NB4 (cell line): ENCODE measurements at places on chromosomes 1 and 21.
A peak's percentile ranks its signal among the peaks of the same experiment; 100 is the strongest.

DNA sequence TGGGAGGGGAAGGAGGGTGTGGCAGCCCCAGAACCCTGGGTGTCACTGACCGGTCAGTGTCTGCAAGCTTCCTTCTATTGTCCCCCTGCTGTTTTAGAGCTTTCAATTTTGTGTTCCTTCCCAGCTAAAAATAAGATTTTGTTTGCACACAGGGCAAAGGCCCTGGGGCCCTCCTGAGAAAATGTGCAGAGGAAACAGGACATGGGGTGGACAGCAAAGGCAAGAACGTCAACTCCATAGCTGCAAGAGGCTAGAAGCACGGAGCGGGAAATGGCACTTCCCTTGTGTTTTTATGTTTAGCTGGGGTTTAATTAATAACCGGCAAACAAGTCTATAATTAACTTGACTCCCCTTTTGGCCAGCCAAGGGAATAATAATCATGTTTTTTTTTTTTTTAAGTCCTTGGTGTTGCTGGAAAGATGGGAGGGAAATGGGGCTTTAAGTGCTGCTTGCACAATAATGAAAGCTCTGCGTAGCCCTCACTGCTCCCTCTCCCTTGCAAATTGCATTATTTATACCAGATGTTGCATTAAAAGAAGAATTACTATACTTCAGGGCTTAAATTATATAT is 261.4 kb upstream of the USP24 start:
- no peak for DNase-seq

GRCh38 chr1:156281693-156282478 is 739 bp downstream of the SMG5 start:
- DNase-seq: peak; percentile 57

DNA sequence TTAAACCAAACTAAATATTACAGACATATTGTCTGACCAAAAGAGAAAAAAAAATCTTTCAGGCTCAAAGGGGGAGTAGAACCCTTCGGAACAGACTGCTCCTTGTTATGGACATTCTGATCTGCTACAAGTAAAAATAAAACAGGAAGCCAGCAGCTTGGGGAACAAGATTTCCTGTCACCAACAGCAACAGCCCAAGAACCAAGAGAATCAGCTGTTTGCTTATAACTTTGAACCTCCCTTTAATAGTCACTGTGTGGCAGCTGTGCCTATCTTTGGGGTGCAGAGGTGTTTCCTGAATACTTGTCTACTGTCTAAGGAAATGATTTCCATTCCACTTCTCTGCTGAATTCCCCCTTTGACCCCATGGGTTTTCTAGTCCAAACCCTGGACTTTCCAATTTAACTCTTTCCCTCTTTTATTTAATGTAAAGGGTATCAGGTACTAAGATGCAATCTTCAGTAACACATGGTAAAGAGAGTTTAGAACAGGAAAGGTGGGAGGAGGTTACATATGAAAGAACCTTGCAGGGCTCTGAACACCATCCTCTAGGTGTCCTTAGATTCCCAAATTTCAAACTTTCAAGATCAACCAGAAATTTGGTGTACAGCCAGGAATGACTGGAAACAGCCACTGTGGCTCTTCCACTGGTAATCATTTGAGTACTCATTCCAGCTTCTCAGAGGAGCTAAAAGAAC is 38.6 kb downstream of the GPR3 start:
- peak; percentile 64 for DNase-seq

- no peak for DNase-seq
These were observed 4.9 kb upstream of the MACF1 start for GRCh38 chr1:39199593-39199992.

GRCh38 chr1:84973498-84974334 is 23.2 kb downstream of the MCOLN2 start:
- DNase-seq: peak; percentile 27

DNA sequence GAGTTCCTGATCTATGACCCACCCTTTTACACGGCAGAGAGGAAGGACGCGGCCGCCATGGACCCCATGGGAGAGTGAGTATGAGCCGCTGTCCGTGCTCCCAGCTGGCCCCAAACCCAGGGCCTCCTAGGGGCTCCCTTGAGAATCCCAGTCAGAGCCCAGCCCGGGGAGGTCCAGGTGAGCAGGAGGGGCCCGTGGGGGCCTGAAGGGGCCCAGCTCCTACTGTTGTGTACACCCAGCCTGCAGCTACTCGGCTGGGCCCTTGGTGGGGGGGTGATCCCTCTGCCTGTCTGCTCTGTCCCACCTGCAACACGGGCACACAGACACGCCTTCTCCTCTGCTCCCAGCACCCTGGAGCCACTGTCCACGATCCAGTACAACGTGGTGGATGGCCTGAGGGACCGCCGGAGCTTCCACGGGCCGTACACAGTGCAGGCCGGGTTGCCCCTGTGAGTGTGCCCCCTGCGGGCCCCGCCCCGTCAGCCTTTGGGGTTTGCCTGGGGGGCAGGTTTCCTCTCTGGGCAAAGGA is 28.6 kb upstream of the LRRC3 start:
- DNase-seq: no peak

DNA sequence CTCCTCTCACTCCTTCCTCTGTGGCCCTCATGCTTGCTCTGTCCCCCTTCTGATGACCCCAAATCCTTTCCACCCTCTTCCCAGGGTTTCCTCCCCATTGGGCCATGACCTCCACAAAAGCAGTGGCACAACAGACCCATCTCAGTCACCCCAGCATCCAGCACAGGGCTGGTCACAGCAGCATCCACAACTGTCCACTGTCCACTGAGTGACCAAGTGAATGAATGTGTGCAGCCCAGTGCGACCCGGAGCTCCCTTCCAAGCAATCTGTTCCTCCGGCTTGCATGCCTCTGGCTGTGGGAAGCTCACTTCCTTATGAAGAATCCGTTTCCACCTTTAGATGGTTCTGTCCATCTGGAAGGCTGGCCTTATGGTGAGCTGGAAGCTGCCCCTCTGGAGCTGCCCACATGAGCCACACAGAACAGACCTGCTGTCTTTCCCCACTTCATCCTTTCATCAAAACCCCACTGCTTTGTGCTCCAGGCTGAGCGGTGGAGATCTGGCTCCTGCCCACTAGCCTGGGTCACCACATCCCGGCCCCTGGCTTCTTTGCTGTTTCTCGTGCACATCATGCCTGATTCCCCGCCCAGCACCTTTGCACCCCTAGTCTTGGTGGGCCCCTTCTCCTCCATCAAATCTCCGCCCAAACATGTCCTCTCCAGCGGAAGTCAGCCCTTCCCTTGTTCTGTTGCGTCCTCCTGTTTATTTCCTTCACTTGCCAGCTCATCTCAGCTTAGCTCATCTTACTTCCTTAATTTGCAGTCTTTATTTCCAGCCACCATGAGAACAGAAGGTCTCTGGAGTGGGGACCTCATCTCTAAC is 56.4 kb downstream of the EDN2 start:
- DNase-seq: peak; percentile 34

DNA sequence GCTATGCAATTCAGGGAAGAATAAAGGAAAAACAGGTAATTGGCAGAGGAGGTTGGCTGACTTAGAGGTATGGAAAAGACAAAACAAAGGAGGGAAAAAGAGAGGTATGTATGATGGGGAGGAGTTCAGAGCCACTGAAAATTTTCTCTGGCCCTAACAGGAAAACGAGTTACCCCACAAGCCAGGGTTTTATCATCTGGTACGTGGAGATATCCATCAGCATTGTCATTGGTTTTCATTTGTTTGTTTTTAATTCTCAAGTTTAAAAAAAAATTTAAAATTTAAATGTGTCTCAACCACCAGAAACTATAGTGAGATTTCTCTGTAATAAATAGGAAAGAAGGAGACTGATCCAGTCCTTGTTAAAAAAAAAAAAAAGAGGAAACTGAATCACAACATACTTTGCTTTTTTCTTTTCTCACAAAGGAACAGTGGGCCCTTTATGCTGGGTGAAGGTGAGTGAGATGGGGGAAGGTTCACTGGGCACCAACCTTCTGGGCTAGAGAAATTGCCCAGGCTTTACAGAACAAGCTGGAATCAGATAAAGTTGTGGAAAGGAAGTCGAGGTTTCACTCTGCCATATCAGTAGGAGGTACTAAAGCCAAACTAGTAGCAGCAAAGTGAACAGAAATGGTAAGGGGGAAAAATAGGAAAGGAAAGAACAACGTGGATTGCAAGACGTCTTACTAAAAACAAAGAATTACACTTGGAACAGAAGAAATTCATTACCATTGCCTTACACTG is 2.7 kb downstream of the IFNAR2 start:
- DNase-seq: peak; percentile 18

GRCh38 chr1:13583595-13583965 is at the start of gene PDPN:
Gene PDPN (plus strand): TSS chr1:13583832. CDS start chr1:13584034, 202 bp downstream.
- DNase-seq: no peak

- DNase-seq: no peak
These were observed 18.0 kb downstream of the CLCA2 start for GRCh38 chr1:86441997-86442396.

- DNase-seq: no peak
These were observed 148.6 kb upstream of the KRTAP19-8 start for GRCh38 chr21:31186916-31187315.

- DNase-seq: no peak
These were observed 50.4 kb downstream of the ELK4 start for GRCh38 chr1:205581321-205581980.

DNA sequence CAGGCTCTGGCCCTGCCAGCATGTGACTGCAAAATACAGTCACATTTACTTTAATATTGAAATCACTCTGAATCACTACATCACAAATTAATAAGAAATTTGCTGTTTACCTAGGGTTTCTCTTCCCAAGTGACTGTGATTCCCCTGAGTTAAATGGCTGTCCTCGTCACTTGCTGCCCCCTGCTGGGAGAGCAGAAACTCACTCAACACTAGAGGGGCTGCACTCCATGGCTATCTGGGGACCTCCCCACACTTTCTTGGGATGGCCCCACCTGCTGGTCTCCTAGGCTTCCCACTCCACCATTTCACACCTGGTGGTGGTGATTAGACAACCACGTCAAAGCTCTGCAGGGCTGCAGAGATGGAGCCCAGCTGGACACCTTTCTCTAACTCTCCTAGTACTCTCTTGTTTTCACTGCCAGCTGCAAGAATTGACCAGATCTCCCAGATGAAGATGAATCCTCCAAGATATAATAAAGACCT is 63.4 kb downstream of the CD2 start:
- DNase-seq: peak; percentile 77

- DNase-seq: no peak
These were observed 17.6 kb downstream of the FAM20B start for GRCh38 chr1:179043266-179043665.

DNA sequence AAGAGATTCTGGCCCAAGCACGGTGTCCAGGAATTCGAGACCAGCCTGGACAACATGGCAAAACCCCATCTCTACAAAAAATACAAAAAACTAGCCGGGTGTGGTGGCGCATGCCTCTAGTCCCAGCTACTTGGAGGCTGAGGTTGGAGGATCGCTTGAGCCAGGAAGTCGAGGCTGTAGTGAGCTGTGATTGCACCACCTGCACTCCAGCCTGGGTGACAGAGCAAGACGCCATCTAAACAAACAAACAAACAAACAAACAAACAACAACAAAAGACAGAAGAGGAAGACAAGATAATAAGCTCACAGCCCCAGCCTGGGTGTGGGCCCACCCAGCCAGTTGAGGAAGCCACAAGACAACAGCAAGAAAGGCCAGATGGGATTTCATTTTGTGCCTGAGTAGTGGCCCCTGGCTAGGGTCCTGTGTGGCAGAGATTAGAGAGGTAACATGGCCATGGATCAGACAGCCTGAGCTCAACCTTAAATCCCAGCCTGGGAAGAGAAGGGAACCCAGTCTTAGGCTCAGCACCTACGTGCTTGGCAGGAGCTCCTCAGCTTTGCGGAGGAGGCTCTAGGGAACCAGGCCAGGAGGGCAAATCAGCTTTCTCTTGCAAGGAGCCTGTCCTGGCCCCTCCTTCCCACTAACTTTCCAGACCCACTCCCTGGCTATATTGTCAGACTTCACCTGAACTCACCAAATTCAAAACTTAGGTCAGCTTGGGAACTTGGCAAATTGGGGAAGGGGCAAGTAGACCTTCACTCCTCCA is 4.9 kb upstream of the BEST4 start:
- DNase-seq: no peak

DNA sequence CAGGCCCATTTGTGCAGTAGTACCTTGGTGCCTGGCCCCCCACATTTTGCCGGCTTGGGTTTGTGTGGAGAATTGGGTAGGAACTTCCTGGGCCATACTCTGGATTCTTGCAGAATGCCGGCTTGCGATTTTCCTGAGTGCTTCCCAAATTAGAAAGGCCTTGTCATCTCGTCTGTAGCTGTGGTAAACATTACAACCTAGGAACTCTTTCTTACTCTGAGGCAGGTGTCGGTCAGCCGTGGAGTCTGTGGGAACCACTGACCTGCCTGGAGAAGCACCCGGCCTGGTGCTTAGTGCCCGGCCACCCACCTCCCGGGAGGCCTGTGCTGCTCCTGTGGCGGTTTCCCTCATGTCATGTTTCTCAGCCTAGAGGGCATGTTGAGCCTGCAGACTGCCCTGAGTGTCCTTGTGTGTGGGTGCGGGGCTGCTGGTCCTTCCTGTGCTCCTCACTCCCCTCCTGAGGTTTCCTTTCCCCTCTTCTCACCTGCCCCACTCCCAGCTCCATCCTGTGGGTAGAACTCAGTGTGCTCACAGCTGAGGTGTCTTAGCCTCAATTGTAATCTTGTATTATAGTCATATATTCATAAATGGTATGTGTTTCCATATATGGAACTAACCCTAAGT is 64.7 kb downstream of the S100B start:
- DNase-seq: no peak

GRCh38 chr1:232667778-232668165 is 37.8 kb upstream of the SIPA1L2 start:
- no peak for DNase-seq

- DNase-seq: no peak
These were observed 134.7 kb downstream of the NR5A2 start for GRCh38 chr1:200162258-200162657.

DNA sequence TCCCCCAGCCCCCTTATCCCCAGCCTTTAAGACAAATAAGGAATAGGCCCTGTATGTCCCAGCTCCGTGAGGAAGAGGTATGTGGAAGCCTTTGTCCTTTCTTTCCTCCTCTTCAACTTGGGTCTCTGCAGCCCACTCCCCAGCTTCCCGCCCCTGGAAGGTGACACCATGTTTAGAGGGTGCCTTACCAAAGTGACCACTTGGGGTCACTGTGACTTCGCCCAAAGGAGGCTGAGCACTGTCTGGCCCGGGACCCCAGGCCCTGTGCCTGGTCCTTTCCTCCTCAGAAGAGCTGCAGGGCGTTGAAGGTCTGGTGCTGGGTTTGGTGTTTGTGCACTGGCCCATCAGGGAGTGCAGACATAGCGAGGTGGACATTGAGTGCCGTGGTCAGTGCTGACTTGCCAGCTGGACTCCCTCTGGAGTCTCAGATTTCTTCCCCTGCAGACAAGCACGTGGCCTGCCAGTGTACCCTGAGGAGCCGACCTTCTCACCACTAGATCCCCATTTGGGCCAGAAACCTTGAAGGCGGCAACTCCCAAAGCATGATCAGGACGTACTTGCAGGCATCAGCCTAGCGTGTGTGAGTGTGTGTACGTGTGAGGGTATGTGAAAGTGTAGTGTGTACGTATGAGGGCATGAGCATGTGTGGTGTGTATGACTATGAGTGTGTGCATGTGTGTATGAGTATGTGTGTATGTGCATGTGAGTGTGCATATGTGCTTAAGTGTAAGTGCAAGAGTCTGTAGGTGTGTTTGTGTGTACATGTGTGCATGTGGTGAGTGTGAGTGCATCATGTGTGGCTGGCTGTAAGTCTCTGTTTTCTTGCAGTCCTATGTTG is 181.4 kb upstream of the KIAA0040 start:
- peak; percentile 51 for DNase-seq
